ENCODE measurements at places on chromosomes 7 and 10.

- DNase-seq = no peak
Observed at GRCh38 chr7:127535546-127536393, 49.6 kb downstream of the GCC1 start.

DNA sequence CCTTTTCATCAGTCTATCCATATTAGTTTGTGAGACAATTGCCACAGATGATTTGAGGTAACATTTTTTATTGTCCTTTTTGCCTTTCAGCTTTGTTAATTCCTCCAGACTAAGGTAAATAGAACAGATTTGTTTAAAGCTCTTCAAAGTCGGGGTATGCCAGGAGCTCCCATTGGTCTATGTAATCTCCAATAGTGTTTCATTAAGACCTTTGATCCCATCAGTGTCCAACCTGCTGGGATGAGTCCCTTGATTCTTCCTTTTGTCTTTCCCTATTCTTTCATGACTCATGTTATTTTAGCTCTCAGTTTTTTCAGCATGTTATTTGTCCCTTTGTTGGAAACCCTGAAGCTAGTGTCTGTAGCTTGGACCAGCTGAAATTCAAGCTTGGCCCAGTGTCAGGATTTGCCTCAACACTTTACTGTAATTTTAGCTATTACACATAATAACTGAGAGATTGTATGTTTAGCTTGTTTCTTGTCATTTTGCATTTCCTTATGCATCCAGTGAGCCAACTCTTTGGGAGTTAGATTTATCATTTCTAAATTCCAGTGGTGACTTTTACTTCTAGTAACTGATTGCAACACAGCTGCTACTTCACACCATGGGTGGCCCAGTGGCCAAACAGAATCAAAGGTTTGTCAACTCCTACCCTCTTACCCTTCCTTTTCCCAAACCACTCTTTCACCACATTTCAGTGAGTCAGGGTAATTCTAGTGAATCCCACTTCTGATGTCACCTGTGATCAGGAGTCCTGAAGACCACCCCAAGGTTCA lies 15.3 kb downstream of the AGBL3 start:
- no peak for DNase-seq

DNA sequence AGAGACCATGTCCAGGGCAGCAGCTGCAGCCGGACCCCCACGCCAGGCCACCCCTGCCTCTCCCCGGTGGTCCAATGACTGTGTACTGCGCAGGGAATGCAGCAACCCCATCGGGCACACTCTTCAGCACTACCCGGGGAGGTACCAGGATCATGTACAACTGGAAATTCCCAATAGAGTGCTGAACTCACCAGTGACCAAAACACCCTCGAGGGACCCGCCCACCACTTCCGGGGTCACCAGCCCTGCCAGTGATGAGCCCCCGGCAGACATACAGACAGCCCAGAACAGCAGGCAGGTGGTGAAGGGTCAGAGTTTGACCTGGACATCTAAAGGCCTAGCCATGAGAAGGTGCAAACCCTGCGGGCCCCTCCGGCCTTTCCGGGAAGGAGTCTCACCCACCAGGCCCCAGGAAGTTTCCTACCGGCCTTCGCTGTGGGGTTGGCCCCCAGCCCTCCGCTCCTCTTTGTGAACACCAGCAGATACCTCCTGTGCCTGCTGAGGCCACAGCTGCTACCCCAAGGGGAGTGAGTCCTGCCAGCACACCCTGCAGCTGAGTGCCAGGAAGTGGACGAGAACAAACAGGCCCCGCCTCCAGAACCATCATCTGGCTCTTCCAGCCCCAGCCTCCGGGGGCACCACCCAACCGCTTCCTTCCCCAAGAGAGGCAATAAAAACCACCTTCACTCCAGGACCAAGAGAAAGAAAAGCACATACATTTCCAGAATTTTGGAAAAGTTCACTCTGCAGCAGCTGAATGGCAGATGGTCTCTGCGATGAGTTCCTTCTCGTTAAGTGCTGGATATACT lies 5.0 kb upstream of the ANKRD61 start:
- peak; percentile 82 for DNase-seq

DNA sequence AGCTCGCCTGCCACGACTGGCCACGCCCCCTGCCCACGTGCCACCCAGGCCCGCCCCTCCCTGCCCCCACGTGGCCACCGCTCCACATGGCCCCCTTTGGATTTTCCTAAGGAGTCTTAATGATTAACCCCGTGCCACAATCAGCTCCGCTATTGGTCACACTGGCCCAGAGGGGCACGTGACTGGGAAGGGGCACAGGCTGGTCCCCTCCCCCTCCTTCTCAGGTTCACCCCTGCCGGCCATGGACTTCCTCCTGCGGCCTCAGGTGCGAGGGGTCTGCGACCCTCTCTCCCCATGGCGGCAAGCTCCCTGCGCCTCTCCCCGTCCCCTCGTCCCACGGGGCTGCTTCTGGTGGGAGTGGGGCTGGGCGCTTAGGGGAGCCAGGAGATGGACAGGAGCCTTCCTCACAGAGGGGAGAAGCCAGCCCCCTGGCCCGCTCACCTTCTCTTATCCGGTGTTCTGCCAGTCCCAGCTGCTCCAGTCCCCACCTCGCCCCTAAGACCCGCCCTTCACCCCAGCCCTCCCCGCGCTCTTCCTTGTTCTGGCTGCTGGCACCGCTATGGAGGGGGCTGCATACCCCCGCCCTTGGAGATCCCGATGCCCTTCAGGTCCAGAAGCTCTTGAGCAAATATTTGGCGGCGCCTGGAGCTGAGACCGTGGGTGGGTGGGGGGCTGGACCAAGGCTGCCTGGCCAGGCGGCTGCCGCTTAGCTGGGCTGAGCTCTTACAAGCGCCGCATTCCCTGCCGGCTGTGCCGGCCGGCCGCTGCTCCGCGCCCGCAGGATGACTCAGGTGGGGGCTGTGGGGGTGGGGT lies 3.2 kb downstream of the SLC4A2 start:
- DNase-seq = no peak

DNA sequence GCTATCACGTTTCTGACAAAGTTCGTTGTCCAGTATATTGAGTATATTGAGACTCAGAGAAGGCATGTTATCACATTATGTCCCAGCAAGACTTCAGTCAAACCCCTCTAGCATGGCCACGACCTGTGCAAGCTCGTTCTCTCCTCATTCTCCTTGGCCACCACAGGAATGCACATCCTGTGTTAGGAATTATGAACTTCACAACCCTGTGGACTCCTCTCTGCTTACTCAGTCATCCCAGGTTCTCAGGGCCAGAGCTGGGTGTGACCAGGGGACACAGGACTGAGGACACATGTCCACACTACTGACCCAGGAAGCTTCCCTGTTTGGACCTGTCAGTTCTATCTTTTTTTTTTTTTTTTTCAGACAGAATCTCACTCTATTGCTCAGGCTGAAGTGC lies 4.4 kb downstream of the SH2D4B start:
- no peak for DNase-seq

DNA sequence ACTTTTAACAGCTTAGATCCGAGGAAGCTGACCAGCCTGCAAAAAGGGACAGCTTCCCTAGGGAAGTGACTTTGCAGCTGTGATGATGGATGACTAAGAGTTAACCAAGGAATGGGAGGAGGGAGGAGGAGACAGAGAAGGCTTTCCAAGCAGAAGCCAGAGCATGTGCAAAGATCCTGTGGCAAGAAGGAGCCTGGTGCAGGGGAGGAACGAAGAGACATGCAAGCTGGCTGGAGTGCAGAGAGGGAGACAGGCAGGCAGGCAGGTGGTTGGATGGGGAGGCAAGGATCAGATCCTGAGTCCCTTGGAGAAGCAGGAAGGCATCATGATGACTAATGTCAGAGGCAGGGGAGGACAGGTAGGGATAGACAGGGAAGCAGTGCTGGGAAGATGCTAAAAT lies 148.8 kb downstream of the PFKFB3 start:
- DNase-seq = no peak

GRCh38 chr7:103640031-103640779 lies 194.2 kb upstream of the SLC26A5 start:
- no peak for DNase-seq

DNA sequence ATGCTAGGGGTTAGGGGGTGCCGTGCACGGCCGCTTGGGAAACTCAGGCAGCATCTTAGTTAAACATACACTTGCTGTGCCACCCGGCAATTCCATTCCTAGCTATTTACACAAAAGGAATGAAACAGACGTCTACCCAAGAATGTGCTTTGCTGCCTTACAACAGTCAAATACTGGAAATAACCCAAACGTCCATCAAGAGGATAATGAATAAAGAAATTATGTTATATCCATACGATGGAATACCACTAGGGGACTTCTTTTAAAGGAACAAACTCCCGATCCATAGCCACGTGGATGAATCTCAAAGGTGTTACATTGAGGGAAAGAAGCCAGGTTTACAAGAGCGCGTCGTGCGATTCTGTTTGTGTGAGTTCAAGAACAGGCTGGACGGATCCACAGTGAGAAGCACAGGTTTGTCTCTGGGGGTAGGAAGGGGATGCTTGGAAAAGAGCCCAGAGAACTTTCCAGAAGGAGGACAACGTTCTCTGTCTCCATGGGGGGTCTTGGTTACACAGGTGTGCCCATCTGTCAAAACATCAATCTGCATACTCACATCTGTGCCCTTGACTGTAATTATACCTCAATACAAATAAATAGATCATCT lies 41.8 kb downstream of the STK32C start:
- peak; percentile 57 for DNase-seq

DNA sequence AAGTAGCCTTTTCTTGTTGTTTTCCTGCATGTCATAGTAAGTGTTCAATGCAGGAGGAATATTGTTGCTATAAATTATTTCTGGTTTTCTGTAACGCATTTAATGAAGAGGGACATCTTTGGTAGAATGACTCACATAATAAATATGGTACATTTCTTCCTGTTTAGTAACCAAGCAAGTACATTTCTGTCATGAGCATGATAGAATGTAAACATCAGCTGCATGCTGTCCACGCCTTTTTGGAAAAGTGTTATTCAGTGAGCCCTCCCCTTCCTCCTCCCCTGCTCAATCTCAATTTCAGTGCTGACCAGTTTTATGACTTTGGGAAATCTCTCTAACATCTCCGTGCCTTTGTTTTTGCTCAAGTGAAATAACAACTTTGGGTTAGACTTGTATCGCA lies 664.0 kb downstream of the XPNPEP1 start:
- no peak for DNase-seq

- no peak for DNase-seq
Observed at GRCh38 chr10:130335336-130335735, 199.1 kb downstream of the GLRX3 start.

DNA sequence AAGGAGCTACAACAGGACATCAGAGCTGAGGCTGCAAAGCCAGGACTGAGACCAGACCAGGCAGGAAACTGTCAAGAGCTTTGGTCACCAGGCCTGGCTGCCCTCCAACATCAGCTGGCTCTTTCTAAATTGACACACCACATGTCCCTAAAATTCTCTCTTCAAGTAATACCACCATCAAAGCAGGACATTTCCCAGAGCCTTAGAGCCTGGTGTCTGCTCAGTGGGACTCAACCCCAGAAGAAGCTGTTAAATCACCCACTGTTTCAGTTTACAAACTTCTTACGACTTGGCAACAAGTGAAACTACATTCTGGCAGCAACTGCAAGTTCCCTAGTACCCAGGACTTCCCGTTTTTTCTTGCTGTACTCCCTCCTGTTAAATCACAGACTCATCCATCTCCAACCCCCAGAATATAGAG lies 3.8 kb upstream of the IL6 start:
- no peak for DNase-seq

DNA sequence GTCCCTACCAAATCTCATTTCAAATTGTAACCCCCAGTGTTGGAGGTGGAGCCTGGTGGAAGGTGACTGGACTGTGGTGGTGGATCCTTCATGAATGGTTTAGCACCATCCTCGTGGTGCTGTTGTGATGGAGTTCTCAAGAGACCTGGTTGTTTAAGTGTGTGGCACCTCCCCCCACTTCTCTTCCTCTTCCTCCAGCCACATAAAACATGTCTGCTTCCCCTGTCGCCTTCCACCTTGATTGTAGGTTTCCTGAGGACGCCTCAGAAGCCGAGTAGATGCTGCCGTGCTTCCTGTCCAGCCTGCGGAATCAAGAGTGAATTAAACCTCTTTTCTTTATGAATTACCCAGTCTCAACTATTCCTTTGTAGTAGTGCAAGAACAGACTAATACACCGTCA lies 21.0 kb downstream of the GRB10 start:
- DNase-seq = no peak

GRCh38 chr7:1342090-1342640 lies 109.5 kb downstream of the UNCX start:
- DNase-seq = no peak

GRCh38 chr10:5492929-5493576 lies 6.3 kb downstream of the CALML5 start:
- DNase-seq = no peak

DNA sequence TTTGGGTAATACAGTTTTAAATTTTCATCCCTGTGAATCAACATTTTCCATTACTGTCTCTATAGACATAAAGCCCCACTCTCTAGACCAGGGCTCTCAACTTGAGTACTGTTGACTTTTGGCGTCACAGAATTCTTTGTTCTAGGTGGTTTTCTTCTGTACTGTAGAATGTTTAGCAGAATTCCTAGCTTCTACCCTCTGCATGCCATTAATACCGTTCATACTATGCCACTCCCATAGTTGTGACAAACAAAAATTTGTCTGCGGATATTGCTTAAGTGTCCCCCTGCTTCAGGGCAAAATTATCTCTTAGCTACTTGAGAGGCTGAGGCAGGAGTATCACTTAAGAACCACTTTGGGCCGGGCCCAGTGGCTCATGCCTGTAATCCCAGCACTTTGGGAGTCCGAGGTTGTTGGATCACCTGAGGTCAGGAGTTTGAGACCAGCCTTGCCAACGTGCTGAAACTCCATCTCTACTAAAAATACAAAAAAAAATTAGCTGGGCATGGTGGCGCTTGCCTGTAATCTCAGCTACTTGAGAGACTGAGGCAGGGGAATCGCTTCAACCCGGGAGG lies 57.3 kb upstream of the NRG3 start:
- no peak for DNase-seq

GRCh38 chr10:58993480-58994221 lies 182.8 kb upstream of the PHYHIPL start:
- no peak for DNase-seq
